ENCODE measurements at places on chromosomes 2 and 18.

GRCh38 chr2:47360927-47361326 lies 42.0 kb upstream of the MSH2 start:
- DNase-seq, result no peak

- DNase-seq, result no peak
Measured at GRCh38 chr2:160432633-160433032, 61.0 kb downstream of the RBMS1 start.

DNA sequence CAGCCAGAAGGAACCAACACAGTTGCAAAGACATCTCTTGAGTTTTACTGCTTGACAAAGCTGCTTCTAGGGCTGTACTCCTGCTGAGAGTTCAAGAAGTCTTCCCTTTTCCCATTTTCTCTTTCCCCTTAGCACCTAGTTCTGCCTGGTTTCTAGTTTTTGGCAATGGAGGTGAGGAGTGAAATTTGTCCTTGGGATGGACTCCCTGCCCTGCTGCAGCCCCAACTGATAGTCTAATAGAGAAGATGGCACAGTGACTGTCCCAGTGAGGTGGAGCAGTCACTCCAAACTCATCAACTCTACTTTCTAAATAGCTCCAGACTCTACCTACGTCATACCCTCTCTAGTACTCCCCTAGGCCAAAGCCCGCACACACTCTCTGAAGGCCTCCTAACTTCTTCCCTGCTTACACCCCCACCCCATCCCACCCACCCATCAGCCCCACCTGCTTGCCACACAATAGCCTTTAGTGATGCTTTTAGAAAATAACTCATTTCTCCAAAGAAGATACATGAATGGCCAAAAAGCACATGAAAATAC lies 164.4 kb downstream of the DDX1 start:
- DNase-seq, result no peak

DNA sequence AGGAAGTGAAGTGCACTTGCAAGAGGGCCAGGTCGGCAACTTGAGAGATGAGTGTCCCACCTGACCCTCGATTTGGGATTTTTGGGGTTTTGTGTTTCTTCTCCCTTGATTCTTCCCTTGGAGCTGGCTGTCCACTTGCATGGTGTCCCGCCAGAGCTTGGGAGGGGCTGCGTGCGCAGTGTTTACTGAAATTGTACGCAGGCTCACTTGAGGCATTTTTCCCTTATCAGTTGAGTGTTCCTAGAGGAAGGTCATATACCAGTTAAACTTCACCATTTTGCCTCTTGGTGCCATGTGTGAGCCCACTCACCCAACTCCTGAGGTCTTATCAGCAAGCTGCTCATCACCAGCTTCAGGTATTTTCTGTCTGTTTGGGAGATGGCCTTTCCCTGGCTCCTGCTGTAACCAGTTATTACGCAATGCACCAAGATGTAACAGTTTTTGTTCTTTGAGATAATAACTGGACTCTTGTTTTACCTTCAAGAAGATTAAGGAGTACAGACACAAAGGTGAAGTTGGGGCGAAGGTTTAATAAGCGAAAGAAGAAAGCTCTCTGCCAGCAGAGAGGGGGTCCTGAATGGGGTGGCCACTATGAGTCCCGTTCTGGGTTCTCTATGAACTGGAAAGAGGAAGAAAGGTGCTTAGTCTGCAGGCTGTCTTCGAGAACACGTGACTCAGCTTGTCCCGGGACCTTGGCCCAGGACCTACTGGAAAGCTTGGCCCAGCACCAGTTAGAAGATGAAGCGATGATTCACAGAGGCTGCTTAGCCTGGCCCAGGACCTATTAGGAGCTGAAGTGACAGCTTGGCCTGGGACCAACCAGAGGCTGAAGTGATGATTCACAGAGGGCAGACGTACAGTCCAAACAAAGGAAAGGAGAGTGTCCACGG lies 21.5 kb upstream of the TXNL4A start:
- no peak for DNase-seq

- DNase-seq, result no peak
Measured at GRCh38 chr18:77164026-77164425, 31.4 kb upstream of the MBP start.

DNA sequence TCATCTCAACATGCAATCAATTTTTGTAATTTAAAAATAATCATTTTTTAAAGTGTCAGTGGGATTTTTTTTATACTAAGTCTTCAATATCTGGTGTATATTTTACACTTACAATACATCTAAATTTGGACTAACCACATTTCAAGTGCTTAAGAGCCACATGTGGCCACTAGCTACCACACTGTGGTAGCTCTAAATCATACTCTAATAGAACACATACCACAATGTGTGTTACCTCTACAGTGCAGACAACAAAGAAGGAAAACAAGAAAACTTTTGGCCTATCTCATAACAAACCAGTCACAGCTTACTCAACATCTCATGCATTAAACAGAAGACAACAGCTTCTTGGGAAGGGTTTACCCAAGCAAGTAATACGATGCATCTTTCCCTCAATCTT lies 24.5 kb downstream of the PIAS2 start:
- DNase-seq, result no peak

GRCh38 chr2:169562519-169562918 lies 11.1 kb downstream of the FASTKD1 start:
- no peak for DNase-seq

- DNase-seq, result no peak
Measured at GRCh38 chr2:189306525-189306924, 127.0 kb upstream of the COL5A2 start.

- no peak for DNase-seq
Measured at GRCh38 chr2:165827921-165828276, 33.9 kb upstream of the GALNT3 start.

GRCh38 chr18:63098018-63098981 lies 221.3 kb downstream of the BCL2 start:
- DNase-seq, result no peak

DNA sequence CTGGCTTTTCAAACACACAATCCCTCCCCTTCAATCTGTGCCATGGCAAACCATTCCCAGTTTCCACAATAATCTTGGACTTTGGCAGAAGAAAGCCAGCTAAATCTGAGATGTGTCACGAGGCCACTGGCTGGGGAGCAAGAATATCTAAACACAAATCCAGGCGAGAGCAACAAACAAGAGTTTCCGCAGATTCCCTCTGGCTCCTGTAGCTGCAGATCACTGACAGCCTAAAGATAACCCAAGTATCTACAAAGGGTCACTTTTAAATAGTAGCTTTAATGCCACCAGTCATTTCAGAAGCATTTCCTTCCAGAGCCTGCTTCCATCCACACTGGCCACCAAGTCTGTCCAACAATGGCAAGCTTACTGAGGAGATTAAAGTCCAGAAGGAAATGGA lies 86.9 kb downstream of the ACVR1 start:
- no peak for DNase-seq

- peak; percentile 36 for DNase-seq
Measured at GRCh38 chr2:26983746-26984145, 13.3 kb downstream of the MAPRE3 start.

DNA sequence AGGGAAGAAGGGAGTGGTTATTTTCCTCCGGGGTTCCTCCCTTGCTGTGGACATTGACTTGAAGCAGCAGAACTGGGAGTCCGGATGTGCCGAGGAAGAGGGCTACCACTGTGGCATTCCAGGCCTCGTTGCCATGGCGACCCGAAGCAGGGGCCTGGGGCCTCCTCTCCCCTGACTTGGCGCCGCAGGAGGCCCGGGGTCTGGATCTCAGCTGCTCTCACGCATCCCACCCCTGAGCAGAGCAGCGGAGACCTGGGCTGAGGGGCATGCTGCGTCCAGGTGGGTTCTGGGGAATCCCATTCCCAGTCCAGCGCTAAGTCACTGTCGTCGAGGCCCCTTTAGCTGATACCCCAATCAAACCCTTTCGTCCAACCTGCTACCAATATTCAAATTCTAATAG lies 100.2 kb downstream of the BCL11A start:
- DNase-seq, result no peak

DNA sequence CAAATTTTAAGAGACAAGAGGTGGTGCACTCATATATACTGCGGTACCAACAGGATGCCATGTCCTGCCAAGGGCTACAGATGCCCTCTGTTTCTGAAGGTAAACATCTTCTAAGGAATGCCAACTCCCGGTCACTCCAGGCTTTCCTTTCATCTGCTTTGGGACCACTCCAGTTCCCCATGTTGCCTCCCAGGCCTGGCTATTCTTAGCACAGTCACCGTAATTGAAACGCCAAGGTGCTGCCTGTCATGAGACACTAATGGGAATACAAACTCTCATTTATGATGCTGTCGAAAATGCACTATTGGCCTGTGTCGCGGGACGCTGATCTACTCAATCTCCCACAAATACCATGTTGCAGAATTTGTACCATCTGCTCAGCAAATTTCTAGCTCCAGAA lies 79.6 kb downstream of the KLF7 start:
- no peak for DNase-seq

GRCh38 chr2:85953476-85953875 lies 64.7 kb upstream of the ST3GAL5 start:
- no peak for DNase-seq

- no peak for DNase-seq
Measured at GRCh38 chr2:98829581-98830270, 98.8 kb upstream of the MGAT4A start.

DNA sequence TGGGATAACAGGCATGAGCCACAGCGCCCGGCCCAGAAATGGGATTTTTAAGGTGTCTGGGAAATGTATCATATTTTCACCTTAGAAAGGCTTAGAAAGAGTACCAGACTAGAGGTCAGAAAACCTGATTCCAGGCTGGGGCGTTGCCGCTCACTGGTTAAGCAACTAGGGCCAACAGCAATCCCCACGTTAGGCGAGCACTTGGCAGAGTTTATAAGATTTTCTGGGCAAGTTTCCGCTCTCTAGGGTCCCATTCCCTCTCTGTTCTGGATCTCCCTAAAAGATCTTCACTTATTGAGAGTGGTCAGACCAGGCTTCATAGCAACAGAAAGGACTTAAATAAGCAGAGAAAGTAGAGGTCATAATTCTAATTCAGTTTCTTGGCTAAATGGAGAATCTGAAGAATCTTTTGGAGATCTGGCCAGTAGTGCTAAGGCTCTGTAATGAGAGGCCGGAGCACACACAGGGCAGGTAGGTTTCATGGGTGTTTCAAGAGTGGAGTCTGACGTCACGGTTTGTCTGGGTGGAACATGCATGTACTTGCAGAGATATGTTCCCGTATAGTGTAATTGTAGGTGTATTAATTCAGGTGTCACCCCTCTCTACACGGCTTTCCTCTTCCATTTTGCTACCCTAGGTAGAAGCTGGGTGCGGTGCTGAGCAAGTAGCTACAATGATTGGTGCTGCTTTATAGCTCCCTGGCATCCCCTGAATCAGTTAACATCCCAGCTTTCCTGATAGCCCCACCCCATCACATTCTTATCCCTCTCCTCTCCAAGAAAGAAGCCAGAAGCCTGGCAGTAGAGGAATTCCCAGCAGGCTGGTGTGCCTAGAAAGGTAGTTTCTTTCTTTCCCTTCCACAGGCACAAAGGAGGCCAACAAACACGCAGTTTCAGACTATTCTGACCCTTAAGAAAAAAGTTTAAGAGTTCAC lies 4.4 kb upstream of the SMAD7 start:
- DNase-seq, result no peak

GRCh38 chr2:49049161-49049560 lies 105.2 kb downstream of the FSHR start:
- DNase-seq, result no peak

GRCh38 chr2:212064318-212064717 lies 474.3 kb downstream of the ERBB4 start:
- no peak for DNase-seq

DNA sequence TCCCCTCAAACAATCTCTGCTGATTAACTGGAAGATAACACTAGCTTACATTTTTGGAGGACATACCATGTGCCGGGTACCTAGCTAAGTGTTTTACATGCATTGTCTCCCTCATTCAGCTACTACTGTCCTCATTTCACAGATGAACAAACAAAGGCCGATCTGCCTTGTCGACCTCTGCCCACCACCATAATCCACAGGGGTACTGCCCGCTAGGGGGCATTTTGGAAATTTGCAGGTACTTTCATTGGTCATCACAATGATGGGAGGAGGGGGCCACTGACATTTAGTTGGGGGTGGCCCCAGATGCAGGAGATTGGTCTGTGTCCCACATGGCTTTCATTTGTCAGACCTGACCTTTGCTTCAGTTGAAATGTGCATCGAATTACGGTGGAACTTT lies 3.9 kb upstream of the TMEM163 start:
- no peak for DNase-seq
